ENCODE measurements at places on chromosomes 5 and 9.

DNA sequence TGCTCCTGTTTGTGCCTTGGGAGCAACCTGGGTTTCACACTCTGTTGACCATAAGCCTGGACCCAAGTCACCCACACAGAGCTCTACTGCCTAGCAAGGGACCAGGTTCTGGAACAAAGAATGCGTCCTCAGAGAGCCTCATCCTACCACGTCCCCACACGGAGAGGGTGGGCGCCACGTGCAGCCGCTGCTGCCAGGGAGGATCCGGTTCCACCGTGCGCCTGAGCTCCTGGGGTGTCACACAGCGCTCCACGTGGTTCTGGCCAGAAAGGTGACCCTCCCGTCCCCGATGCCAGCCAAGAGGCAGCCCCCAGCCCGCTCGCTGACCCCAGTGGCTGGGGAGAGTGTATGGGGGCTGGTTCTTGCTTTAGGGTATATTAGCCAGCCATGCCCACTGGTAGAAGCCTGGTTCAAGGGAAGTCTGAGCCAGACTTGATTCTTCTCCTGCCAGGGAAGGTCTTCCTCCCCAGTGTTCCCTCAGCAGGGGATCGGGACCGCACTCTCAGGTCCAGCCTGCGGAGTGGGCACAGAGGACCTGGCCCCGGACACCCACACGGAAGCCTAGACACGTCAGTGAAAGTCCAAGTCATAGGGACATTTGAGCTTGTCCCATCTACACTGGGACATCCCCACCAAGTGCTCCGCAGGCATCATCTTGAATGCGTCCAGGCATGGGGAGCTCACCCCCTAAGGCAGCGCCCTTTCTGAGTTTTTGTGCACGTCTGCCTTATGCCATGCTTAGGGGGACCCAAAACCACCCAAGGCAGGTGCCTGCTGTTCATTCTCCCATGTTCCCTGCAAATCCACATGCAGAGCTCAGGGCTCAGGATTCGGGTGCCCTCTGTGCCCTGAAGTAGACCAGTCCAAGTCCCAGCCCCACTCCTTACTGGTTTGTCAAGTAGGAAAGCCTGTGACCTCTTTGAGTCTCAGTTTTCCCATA lies 2.4 kb downstream of the FCN1 start:
- no peak for DNase-seq

GRCh38 chr5:138372225-138372624 lies 19.7 kb downstream of the KDM3B start:
- no peak for DNase-seq

DNA sequence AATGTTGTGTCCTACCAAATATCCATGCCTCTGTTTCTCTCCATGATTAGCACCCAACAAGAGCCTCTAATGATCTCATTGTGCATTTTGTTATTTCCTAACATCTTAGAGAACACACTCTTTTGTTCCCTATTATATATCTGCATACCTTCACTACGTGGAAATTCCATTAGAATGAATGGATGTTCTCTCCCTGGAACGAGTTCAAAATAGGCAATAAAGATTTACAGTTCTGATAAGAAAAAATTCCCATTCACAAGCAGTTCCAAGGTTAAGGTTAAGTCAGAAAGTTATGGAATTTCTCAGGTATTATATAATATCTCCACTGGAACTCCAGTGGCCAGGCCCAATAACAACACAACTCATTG lies 83.7 kb downstream of the TRPM6 start:
- no peak for DNase-seq

DNA sequence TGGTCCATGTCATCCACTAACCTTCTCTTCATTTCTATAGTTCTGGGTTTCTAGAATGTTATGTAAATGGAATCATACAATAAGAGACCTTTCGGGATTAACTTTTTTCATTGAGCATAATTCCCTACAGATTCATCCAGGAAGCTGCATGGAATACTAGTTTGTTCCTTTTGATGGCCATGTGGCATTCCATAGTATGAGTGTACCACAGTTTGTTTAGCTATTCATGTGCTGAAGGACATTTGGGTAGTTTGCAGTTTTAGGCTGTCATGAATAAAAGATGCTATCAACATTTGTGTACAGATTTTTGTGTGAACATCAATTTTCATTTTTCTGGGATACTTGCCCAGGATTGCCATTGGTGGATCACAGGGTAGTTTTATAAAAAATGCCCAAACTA lies 6.8 kb upstream of the SPTLC1 start:
- DNase-seq: no peak

DNA sequence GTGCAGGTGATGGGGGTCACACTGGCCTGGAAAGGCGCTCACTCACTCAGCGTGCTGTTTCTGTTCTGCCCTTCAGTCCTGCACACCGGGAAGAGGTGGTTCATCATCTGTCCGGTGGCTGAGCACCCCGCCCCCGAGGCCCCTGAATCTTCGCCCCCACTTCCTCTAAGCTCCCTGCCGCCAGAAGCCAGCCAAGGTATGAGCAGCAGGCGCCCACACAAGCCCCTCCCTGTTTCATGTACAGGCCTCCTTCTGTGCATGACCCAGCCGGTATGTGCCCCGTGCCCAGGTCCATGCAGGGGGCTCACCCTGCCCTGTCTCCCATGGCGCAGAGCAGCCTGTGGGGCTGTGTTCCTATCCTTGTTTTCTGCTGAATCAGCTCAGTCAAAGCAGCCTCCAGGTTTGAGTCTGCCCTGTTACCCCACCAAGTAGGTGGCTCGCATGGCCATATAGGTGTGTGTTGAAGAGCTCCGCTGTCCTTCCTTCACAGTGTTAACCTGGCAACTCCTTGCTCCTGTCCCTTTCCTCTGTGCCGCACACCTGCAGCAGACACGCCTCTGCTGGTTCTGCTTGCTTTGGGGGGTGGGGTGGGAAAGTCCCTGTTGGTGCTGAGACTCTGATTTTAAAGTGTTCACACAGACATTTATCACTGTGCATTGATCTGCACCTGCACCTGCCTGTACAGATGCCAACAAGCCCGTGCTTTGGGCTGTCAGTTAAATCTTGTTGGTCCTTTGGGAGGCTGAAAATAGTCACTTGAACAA lies 84.8 kb downstream of the WNK2 start:
- no peak for DNase-seq

Measured in CD4-positive, CD25-positive, alpha-beta regulatory T cell (primary cell).